ENCODE measurements at places on chromosomes 12 and 14.

- no peak for DNase-seq
These were observed 148.2 kb downstream of the SLC38A6 start for GRCh38 chr14:61129168-61129745.

GRCh38 chr14:105201925-105202513 is 20.9 kb upstream of the NUDT14 start:
- no peak for DNase-seq

DNA sequence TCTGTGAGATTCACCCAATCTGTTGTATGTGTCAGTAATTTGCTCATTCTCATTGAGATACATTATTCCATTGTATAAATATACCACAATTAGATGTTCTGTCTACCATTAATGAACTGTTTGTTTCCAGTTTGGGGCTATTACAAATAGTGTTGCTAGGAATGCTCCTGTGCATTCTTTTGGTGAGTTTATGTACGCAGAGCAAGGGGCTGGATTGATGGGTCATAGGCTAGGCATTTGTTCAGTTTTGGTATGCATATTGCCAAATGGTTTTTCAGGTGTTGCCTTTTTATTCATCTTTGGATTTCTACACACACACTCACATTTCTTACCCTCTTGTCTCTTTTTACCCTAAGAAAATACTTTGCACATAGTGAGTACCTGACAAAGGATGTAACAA is 93.4 kb downstream of the GPATCH2L start:
- DNase-seq, result no peak

DNA sequence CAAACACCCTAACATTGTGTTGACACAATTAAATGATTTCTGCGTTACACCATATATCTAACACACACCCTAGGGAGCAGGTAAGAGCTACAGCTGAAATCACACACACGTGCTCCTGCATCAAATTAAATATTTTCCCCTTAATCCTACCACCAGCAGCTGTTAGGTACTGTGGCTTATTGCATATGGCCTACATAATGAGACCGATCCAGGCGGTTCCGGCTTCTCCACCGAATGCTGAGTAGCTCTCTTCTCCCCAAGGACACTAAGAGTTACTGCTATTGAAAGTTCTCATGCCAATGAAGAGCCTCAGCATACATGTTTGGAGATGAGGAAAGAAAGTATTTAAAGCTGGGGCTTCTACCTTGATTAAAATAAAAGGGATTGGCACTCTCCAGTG is 472.2 kb upstream of the STXBP6 start:
- no peak for DNase-seq

DNA sequence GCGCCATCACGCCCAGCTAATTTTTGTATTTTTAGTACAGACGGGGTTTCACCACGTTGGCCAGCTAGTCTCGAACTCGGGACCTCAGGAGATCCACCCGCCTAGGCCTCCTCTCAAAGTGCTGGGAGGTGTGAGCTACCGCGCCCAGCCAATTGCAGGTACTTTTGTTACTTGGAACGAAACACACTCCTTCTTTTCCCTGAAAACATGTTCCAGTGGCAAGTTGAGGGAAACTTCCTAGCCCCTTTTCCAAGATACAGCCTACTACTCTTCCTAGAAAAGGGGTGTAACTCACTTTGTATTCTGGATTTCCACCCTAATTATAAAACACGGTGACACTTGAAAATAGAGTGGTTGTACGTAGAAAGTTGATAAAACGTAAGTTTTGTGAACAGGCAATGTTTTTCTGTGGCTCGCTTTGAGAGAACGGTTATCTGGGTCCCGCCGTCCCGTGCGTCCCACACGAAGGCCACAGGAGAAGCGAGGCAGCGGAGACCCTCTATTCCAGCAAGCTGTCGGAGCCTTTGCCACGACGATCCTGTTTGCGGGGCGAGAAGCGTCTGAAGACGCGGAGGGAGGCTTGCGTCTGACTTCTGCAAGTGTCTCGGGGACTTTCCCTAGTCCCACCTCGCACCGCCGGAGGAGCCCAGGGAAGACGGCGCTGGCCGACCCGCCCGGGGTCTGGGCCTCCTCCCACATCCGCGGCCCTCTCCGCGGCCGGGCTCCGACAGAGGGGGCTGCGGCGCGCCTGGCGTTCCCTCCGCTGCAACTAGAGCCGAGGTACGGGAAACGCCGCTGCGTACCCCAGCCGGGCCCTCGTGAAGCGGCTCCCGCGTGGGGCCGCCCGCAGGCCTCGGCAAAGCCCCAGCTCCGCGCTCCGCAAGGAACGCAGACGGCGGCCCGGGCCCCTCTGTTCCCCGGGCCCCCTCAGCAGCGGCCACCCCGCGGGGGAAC is 745 bp downstream of the CDCA4 start:
- DNase-seq, result peak; percentile 72

GRCh38 chr12:33440477-33440876 is 858 bp upstream of the SYT10 start:
- no peak for DNase-seq

DNA sequence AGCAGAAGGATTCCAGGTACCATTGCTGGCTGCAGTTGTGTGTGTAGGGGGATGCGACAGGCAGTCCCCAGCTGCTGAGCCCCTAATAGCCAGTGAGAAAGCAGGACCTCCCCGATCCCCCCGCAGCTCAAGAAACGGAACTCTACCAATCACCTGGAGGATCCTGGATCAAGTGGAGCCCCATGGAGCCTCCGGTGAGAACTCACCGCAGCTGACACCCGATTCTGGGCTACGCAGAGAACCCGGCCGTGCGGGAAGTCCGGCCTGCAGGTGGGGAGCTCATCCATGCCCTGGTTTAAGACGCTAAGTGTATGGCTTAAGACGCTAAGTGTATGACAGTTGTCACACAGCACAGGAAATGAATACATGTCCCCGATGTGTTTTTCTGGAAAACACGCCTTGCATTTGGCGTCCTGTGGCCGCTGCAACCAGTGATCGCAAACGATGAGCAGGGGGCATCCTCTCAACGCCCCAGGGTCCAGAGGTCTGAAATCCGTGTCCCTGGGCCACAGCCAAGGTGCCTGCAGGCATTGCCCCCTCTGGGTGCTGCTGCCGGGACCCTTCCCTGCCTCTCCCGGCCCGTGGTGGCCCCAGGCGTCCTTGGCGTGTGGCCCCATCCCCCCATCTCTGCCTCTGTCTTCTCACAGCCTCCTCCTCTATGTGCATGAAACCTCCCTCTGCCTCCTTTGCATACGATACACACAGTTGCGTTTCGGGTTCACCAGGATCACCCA is 75.1 kb downstream of the KIF26A start:
- no peak for DNase-seq

- DNase-seq, result no peak
These were observed 47.9 kb downstream of the VCPKMT start for GRCh38 chr14:50068496-50068895.

DNA sequence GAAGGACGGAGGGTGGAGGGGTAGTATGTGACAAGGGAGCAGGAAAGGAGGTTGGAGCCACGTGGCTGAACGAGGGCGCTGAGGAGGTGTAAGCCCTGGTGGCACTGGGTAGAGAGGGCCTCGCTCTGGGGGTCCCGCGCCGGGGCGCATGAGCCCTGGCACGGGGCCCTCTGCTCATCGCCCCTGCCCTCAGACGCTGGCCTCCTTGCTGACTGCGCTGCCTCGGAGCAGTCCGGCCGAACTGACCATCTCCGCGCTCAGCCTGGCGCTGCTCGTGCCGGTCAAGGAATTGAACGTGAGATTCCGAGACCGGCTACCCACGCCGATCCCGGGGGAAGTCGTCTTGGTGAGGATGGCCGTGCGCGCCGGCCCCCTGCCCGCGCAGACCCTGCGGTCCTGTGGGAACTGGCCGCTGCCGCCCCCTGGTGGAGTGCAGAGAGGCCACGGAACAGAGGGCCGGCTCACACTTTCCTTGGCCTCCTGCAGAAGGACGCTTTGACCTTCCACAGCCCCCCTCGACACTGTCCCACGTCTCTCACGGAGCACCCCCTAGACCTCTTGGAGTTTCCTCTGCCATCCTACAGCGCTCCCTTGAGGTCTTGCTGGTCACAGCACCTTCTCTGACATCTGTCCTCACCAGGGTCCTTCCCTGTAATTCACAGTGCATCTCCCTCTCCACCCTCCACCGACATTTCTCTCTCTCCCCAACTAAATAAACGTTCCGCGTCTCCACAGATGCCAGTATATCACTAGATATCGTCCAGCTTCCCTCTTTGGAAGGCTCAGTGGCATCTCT is 10.5 kb downstream of the ARHGEF25 start:
- DNase-seq, result peak; percentile 88

GRCh38 chr14:105065280-105066228 is at the start of gene GPR132:
GPR132 (minus strand) TSS chr14:105065430; CDS start chr14:105055420, 10,010 bp downstream.
- peak; percentile 93 for DNase-seq

DNA sequence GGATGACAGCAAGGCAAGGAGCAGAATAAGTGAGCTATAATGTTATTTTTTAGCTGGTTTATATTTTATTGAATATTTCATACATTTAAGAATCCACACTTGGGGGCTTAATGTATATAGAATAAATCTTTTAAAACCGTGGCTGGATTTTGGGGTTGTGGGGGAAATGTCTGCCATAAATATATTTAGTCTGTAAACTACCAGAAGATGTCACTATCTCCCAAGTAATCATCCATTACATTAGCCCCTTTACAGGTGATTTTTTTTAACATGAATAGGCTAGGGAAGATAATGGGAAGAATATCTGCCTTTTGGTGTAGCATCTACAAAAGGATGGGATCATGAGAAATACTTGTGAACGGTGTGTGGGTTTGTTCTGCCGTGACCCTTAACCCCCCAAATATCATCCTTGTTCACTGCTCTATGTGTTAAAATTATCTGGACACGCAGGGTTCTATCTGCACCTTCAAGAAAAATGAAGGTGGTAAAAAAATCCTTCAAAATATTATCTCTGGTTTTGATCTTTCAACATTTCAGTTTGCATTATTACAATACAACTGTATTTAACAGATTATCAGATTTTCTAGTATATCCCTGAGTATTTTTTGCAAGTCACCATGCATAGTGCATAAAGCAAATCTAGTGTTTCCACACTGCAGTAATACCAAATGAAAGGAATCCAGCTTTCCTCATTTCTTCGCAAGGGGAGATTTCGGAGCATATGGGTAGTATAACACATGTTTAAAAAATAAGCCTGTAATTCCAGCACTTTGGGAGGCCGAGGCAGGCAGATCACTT is 8.0 kb upstream of the SLC17A8 start:
- peak; percentile 29 for DNase-seq

DNA sequence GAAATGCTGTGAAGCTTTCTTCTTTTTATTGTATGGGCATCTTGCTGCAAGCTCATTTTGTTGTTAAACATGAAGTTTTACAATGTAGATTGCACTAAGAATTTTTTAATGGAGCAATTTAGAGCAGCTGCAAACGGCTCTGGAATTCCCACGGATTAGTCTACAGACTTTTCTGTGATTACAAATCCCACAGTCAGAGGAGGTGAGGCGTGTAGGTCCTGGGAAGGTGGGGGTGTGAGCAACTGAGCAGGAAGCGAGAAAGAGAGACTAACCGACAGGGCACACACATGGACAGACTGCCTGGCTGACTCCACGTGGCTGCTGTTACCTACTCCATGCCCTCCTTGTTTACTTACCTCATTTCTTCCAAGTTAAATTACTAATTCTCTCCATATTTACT is 348.5 kb downstream of the NPAS3 start:
- DNase-seq, result no peak

- DNase-seq, result no peak
These were observed 69.5 kb downstream of the TMEM30B start for GRCh38 chr14:61211476-61212255.

GRCh38 chr12:69243099-69244084 is 4.0 kb downstream of the CPSF6 start:
- DNase-seq, result peak; percentile 35

- no peak for DNase-seq
These were observed 82.0 kb downstream of the DNAH10 start for GRCh38 chr12:123843912-123844748.

- no peak for DNase-seq
These were observed 23.3 kb downstream of the RASAL1 start for GRCh38 chr12:113112043-113112899.

- DNase-seq, result peak; percentile 19
These were observed 11.1 kb upstream of the KRT7 start for GRCh38 chr12:52221912-52222457.

GRCh38 chr14:71460091-71460490 is 472.1 kb upstream of the RGS6 start:
- no peak for DNase-seq

GRCh38 chr12:89162589-89163261 is 189.6 kb downstream of the DUSP6 start:
- DNase-seq, result peak; percentile 5

DNA sequence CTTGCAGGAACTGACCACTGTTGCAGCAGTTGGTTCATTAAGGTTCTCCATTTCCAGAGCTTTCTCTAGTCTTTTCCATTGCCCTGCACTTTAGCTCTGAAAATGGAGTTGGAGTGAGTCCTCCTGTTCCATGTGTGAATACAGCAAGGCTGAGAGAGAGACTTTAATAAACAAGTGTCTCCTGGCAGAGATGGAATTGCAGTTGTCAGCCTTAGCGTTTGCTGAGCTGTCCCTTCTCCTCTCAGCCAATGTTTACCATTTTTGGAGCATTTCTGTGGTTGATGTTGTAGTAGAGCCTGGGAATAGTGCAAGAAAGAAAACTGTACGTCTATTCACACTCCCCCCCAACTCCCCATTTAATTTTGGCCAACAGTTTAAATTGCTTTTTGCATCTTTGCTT is 7.5 kb upstream of the MANSC4 start:
- no peak for DNase-seq

- no peak for DNase-seq
These were observed 143.8 kb downstream of the ACSS3 start for GRCh38 chr12:81221681-81222080.

GRCh38 chr14:61462566-61463193 is 141.3 kb downstream of the PRKCH start:
- DNase-seq, result no peak

GRCh38 chr12:110717037-110717436 is 25.7 kb downstream of the PPP1CC start:
- DNase-seq, result no peak

- DNase-seq, result no peak
These were observed 34.0 kb upstream of the PLEKHG7 start for GRCh38 chr12:92668739-92669138.

DNA sequence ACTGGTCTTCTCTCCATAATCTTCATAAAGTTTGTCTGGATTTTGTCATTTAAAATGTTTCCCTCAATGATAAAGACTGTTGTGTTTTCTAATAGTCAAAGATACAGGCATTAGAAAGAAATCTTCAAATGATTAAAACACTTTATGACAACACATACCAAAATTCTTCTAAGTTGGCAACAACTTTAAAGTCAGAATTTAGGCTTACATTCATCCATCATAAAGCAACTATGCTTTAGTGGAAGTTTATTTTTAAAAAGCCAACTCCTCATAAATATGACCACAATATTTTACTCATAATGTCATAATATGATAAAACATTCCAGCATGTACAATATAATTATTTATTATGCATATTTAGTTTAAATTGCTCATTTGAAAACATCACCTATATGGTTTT is 17.2 kb upstream of the CCER1 start:
- no peak for DNase-seq

GRCh38 chr14:78023112-78023511 is 147.1 kb upstream of the NRXN3 start:
- no peak for DNase-seq
